Urinary bladder (tissue), 4 donors: ENCODE measurements at places on chromosomes 1 and 21. TPM values are rescaled to one million over a fixed set of nuclear protein-coding genes. Genes with fewer than 3 reads are reported as not detected.

Gene ANKRD34A
- 1.4 TPM for polyA plus RNA-seq

Gene SV2A
- polyA plus RNA-seq, result 7.3 TPM

Gene CHD5
- polyA plus RNA-seq, result 1.6 TPM

Gene MAP7D1
- polyA plus RNA-seq, result 144 TPM

Gene GBP1
- polyA plus RNA-seq, result 27.8 TPM

Gene CNN3
- polyA plus RNA-seq, result 163 TPM
